ENCODE measurements at places on chromosomes 12 and 14. TPM values are rescaled to one million over a fixed set of nuclear protein-coding genes. Genes with fewer than 3 reads are reported as not detected.

- no peak for DNase-seq
These were observed 34.9 kb downstream of the GABARAPL1 start for GRCh38 chr12:10247436-10248058.

KCNA1 gene
- 0.03 TPM for total RNA-seq

HELB gene
- total RNA-seq, result 3.6 TPM

- DNase-seq, result no peak
These were observed 4.6 kb downstream of the PUS7L start for GRCh38 chr12:43754015-43754414.

- DNase-seq, result no peak
These were observed 68.3 kb downstream of the DERA start for GRCh38 chr12:15979096-15980092.

- no peak for DNase-seq
These were observed 25.2 kb downstream of the ZC3H14 start for GRCh38 chr14:88588081-88588480.

CAPRIN2 gene
- 15.9 TPM for total RNA-seq

GRCh38 chr12:52857500-52857899 is 8.7 kb upstream of the KRT78 start:
- DNase-seq, result no peak

PPP1R3E gene
- 24.4 TPM for total RNA-seq

Measured in mucosa of gallbladder (tissue), 1 donor.